ENCODE measurements at places on chromosomes 2 and 18.
A peak's percentile ranks its signal among the peaks of the same experiment; 100 is the strongest.

- DNase-seq, result no peak
Observed at GRCh38 chr2:15973481-15974401, 33.4 kb downstream of the MYCN start.

GRCh38 chr18:48672671-48673340, 134.0 kb downstream of the CTIF start:
- DNase-seq, result no peak

DNA sequence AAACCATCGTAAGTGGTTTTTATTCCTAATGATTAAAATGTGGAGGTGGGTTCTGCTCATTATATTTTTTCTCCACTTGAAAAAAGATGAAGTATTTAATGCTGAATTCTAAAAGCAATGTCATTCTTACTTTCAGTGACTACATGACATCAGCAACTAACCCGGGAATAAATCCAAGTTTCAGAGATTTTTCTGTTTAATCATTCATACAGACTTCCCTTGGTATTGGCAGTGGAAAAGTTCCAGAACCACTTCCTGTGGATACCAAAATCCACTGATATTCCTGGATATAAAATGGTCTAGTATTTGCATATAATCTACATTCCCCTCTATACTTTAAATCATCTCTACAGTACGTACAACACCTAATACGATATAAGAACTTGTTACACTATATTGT, 128.6 kb downstream of the ZNF532 start:
- DNase-seq, result no peak

- no peak for DNase-seq
Observed at GRCh38 chr2:145025382-145025781, 505.5 kb upstream of the ZEB2 start.

DNA sequence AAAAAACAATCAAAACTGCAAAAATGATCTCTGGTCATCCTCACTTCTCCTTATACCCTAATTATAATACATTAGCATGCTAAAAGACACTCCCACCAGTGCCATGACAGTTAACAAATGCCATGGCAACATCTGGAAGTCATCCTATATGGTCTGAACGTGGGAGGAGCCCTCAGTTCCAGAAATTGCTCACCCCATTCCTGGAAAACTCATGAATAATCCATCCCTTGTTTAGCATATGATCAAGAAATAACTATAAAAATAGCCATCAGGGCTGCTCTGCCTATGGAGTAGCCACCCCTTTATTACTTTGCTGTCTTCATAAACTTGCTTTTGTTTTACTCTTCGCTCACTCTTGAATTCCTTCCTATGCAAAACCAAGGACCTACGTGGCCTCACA, 5.7 kb upstream of the C2orf80 start:
- no peak for DNase-seq

DNA sequence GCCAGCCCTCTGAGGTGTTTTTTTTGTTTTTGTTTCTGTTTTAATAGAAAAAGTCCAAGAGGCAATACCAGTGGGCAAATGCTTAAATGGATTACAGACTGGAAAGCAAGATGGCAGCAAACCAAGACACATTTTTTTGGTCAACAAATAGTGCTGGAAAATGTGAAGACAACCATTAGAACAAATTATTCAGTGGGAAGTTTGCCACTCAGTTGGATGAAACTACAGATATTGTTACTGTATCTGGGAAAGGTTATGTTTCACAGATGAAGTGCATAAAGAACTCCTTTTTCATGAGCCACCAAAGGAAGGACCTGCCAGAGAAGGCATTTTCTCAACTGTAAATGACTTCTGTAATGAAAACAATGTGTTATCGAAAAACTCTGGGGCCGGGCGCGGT, 93.0 kb upstream of the ODC1 start:
- DNase-seq, result no peak

GRCh38 chr2:84704505-84705244, 176.2 kb downstream of the TRABD2A start:
- no peak for DNase-seq

- no peak for DNase-seq
Observed at GRCh38 chr2:223887127-223887526, 49.7 kb upstream of the AP1S3 start.

- no peak for DNase-seq
Observed at GRCh38 chr2:149451417-149452165, 121.2 kb downstream of the LYPD6 start.

DNA sequence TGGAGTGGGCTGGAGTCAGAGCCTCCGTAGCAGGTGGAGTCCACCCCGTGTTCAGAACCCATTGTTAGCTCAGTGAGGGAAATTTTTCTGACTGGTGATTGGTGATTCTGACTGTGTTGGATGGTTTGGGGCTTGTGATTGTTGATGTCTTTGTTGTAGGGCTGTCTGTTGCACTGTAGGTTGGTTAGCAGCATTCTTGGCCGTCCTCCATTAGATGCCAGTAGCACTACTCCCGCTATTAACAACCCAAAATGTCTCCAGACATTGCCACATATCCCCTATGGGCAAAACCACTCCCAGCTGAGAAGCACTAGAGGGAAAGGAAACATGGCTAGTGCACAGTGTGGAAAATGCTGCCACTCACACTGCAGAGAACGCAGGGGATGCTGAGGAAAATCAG, 51.7 kb downstream of the ARMC9 start:
- DNase-seq, result no peak

- DNase-seq, result no peak
Observed at GRCh38 chr2:25159949-25160348, 8.4 kb downstream of the POMC start.

DNA sequence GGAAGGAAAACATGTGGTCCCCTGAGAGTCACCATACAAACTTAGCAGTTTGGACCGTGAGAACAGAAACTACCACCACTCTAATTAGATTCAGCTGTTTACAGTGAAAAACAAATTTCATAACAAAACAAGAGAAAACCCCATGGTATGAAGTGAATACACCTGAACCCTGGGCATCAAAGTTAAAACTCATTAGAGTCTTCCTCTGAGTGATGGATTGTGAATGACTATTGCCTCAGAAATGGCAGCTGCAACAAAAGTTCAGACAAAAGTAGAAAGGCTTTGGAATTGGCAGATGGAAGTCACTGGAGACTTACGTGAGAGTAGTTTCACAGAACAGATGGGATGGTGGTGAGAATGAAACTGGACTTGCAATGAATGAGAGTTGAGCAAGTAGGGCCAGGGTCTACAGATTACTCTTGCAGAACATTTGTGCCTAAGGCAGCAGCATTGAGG, 98.0 kb downstream of the AAK1 start:
- DNase-seq, result no peak

DNA sequence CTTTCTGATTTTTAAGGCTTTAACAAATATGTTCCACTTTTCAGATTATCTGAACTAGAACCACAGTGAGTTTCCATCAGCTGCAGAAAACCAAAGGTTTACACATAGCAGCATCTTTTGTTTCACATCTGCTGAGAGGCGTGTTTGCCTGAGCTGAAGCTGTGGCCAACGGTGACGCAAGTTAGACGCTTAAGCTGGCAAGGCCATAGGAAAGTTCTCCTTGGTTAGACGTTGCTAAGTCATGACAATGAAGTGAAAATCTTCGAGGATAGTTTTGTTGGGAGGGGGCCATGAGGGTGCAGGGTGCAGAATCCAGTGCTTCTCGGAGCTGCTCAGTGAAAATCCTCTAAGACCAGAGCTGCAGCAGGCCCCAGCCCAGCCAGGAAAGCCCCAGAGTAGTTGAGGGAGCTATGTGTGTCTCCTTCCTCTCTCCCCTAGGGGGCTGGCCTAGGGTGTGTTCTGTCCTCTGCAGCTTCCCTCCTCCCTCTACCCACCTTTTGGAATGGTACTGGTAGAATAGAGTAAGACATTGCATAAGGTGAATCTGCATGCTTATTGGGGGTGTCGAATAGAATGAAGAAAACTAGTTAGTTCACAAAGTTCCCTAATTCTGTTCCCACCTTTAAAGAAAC, 105.4 kb downstream of the FHOD3 start:
- no peak for DNase-seq

GRCh38 chr2:33788044-33788443, 188.9 kb upstream of the FAM98A start:
- no peak for DNase-seq

- no peak for DNase-seq
Observed at GRCh38 chr2:42098571-42099437, 51.0 kb downstream of the PKDCC start.

DNA sequence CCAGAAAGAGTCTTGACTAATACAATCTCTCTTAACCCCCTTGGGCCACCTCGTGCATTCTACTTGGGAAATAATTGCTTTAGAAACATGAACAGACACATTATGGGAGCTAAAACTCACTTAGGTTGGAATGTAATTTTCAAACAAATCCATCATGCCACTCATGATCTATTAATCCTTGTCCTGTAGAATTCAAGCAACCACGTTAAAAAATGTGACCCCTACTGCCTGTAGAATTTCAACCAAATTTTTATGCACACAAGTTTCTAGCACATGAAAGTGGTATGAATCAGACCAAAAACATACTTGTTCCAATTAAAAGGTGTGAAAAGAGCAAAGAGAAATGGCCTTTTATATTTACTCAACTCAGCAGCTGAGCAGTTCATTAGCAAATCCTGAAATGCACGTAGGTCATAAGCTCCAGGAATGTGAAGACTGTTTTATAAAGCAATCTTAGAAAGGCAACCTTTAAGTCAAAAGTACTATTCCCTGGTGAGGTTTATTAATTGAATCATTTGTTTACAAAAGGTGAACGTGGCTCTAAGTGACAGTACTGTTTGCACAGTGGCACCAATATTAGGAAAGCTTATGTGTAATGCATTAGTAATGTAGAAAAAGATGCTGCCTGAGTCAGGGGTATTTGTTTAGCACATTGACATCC, 459.4 kb upstream of the UBE2E3 start:
- DNase-seq, result no peak

- DNase-seq, result no peak
Observed at GRCh38 chr2:44766777-44767176, 174.7 kb upstream of the SIX3 start.

DNA sequence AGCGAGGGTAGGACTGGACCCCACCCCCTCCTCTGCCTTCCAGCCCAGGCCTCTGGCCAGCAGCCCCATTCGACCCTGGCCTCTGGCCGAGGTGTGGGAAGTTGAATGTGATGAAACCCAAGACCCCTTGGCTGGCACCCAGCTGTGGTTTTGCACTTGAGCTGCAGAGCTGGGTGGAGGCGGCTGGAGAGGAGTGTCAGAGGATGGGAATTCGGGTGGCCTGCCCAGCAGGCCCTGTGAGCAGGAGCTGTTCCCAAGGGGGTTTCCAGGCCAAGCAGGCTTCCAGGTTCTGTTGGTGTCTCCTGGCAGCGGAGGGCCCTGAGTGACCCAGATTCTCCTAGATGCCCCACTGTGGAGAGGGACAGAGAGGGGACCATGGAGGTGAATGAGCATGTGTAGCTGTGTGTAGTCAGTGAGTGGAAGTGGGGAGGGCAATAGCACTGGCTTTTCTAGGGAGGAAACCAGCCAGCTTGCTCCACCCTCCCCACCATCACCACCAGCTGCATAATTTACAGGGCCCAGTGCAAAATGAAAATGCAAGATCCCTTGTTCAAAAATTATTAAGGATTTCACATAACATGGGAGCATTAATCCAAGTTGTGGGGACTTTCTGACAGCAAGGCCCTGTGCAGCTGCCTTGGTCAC, 172.2 kb upstream of the HAAO start:
- DNase-seq, result no peak

DNA sequence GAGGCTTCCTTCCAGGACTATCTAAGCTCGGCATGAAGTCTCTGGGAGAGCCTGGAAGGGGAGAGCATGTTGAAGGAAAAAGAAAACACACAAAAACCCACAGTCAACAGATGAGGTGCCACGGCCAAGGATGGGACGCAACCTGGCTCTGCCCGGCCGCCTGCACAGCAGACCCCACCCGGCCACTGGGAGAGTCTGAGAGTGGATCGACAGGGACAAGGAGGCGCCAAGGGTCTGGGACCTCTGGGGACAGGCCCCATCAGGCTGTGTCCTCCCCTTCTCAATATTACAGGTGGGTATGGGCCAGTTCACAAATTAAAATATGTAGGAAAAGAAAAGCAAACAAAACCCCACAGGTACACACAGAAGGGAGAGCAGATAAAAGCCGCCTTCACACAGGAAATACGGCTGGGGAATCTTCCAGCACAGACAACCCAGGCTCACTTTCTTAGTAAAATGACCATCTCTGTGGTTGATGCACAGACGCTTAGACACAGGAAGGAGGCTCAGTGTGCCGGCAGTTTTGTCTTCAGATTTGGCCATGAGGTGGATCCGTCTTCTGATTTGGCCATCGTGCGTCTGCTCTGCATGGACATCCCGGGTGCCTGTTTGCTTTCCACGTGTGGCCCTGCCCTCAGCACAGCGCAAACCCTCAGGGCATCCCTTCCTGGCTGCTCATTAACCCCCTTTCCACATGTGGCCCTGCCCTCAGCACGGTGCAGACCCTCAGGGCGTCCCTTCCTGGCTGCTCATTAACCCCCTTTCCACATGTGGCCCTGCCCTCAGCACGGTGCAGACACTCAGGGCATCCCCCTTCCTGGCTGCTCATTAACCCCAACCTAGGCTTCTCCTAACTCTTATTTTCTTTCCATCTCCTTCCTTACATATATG, 138.4 kb downstream of the EIPR1 start:
- no peak for DNase-seq

- no peak for DNase-seq
Observed at GRCh38 chr18:56615738-56616520, 22.5 kb downstream of the TXNL1 start.

GRCh38 chr2:179251870-179252269, 12.8 kb downstream of the SESTD1 start:
- no peak for DNase-seq

DNA sequence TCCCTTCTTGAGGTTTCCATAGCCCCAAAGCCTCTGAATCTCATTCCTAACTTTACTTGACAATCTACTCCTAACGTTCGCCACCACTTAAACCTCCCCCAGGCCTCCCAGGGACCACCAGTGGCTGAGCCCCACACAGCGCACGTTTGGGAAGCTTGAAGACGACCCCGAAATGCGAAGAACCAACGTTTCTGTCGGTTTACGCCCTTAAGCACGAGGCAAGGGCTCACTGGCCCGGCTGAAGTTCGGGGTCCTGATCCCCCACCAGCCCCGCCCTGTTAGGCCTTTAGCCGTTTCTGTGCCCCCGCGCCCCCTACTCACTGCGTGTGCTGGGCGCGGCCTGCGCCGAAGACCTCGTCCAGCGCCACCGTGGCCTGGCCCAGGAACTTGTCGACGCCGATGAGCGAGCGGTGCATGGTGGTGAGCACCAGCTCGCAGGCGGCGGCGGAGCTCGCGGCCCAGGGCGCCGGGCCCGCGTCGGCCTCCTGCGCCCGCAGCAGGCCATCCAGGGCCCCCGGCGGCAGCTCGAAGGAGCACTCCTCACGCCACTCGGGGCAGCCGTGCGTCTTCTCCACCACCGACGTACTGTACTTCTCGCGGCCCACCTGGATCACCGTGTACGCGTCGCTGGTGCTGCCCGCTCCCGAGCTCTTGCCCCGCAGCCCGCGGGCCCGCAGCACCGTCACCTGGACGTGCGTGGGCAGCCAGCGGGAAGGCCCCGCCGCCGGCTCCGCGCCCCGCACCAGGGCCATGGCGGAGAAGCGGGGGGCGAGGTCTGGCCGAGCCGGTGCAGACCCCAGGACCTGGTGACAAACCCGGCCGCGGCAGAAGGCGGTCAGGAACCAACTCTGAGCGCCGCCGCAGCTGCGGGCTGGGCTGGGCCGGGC, 479 bp downstream of the RAB11FIP5 start:
- peak; percentile 27 for DNase-seq
